ENCODE measurements at places on chromosomes 3 and 15.

DNA sequence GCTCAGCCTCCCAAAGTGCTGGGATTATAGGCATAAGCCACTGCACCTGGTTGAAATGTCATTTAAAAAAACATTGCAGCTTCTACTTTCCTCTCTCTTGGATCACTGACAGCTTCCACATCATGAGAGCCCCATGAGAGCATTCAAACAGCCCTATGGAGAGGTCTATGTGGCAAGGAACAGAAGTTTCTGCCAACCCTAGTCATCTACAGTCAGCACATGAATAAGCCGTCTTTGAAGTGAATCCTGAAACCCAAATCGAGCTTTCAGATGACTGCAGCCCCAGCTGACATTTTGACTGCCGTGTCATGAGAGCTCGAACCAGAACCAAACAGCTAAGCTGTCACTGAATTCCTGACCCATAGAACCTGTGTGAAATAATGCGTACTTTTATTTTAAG is 39.8 kb downstream of the CD200R1L start:
- no peak for DNase-seq

GRCh38 chr3:16883057-16883722 is 1.6 kb upstream of the PLCL2 start:
- peak; percentile 77 for DNase-seq

DNA sequence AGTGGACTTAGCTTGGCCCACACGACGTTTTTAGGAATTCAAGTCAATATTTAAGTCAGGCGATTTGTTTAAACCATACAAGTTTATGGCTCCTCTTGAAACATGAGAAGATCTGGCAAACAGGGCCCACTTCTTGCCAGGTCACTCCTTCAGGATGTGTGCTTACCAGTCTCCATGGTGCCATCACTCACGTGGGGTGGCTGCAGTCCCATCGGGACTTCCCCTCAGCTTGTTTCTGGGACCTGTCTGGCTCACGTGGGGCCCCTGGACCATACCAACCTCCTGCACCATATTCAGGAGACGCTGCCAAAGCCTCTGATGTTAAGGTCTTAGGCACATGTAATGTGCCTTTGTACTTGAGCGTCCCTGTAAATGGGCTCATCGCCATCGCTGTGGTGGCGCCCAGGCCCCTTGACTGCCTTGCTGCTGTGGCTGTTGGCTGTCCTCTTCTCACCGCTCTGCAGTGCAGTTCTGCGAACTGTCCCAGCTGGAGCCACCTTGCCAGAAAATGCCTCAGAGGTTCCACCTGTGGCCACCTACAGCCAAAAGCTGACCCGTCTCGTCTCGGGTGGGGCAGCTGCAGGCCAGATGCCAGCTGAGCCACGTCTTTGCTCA is 8.9 kb downstream of the MCM2 start:
- no peak for DNase-seq

GRCh38 chr3:103181160-103181559 is 746.3 kb downstream of the ZPLD1 start:
- DNase-seq, result peak; percentile 4

GRCh38 chr15:51931638-51932037 is 39.9 kb downstream of the LEO1 start:
- DNase-seq, result peak; percentile 4

DNA sequence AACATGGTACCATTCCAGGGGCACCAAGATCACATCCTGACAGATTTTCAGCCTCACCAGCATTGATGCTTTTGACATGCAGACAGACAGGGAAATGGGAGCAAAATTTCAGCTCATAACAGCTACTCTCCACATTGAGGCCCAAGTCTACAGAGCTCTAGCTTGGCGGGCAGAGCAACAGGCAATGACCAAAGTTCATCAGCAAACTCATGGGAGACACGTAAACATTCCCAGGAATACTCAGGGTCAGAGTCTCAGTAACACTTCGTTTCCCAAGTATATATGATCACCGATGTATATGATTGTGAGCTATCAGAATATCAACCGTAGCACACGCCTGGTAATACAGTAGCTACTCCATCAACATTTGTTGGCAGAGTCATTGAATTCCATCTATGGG is 59.2 kb upstream of the SLC24A5 start:
- no peak for DNase-seq

- DNase-seq, result peak; percentile 60
These were observed 9.1 kb upstream of the HPS3 start for GRCh38 chr3:149120051-149120972.

GRCh38 chr3:156615592-156616173 is 58.7 kb upstream of the TIPARP start:
- peak; percentile 90 for DNase-seq

GRCh38 chr15:95994418-95994817 is 336.1 kb upstream of the NR2F2 start:
- peak; percentile 69 for DNase-seq
